AG04449 (cell line): ENCODE measurements at places on chromosomes 3 and 15.

DNA sequence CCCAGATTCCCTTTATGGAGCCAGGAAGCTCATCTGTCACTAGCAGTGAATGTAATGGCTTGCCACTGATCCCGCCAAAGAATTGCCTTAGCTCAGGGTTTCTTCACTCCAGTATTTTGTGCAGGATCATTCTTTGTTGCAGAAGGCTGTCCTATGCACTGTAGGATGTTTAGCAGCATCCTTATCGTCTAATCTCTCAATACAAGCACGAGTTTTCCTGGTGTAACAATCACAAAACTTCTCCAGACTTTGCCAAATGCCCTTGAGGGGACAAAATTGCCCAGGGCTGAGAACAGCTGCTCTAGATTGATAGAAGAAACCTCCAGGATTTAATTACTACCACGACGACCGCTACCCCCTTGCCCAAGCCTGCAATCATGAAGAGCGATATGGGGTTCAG lies 6.8 kb upstream of the SHQ1 start:
- DNase-seq, result no peak

GRCh38 chr3:182027366-182027765 lies 315.6 kb downstream of the SOX2 start:
- no peak for DNase-seq

DNA sequence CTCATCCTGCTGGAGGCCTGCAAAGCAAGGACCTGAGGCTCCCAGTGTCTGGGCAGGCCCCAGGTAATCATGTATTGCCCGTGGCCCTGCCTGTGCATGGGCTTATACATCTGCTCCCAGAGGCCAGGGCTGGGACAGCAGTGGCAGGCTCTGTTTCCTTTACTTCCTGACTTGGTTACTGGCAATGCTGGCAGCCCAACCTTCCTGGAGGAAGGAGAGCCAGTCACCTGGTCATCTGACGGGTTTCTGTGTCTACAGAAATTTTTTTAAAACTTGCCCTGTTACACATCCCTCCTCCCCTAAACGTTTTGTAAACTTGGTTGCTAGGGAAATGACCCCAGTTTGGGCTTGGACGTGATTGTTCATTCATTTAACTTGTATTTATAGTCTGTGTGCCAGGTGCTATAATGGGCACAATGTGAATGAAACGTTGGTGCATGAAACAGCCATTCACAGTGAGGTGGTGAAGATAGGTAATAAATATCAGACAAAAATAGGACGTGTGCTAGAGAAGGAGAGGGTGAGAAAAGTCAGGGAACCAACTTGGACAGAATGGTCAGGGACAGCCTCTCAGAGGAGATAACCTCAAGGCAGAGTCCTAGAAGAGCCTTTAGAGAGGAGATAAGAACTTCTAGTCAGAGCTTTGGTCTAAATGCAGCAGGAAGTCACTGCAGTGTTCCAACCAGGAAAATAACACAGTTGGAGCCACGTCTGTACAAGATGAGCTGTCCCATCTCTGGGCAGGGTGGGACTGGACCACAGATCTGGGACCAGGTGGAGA lies 14.1 kb downstream of the TEX264 start:
- DNase-seq, result no peak

GRCh38 chr3:121979734-121980449 lies 42.2 kb downstream of the ILDR1 start:
- no peak for DNase-seq

- no peak for DNase-seq
Observed at GRCh38 chr15:58314593-58315216, 117.1 kb upstream of the LIPC start.

DNA sequence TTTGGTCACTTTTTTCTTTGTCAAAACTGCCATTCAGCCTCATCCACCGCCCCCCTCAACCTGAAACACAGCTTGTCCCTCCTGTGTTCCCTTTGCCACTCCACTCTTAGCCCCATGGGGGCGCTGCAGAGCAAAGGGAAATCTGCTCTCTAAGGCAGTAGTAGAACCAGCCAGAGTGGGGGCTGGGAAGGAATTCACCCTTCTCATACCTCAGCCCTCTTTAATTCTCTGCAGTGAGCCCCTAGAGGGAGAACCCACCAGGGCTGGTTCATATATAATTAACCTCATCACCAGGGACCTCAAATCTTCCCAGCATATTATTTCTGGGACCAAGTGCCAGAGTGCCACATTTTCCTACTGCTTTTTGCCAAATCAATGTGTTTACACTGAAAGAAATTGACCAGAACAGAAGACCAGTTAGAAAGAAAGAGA lies 2.8 kb upstream of the BCL6 start:
- no peak for DNase-seq

DNA sequence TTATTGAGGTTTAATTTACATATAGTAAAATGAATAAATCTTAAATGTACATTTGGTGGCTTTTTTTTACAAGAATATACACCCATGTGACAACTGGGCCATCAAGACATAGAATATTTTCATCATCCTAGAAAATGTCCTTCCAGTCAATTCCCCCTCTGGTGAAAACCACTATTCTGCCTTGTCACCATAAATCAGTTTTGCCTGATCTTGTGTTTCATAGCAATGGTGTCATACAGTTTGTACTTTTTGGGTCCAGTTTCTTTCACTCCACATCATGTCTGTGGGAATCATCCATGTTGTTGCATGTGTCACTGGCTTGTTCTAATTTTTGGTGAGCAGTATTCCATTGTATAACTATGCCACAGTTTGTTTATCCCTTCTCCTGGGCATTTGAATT lies 133.1 kb downstream of the PDCD6IP start:
- DNase-seq, result no peak

DNA sequence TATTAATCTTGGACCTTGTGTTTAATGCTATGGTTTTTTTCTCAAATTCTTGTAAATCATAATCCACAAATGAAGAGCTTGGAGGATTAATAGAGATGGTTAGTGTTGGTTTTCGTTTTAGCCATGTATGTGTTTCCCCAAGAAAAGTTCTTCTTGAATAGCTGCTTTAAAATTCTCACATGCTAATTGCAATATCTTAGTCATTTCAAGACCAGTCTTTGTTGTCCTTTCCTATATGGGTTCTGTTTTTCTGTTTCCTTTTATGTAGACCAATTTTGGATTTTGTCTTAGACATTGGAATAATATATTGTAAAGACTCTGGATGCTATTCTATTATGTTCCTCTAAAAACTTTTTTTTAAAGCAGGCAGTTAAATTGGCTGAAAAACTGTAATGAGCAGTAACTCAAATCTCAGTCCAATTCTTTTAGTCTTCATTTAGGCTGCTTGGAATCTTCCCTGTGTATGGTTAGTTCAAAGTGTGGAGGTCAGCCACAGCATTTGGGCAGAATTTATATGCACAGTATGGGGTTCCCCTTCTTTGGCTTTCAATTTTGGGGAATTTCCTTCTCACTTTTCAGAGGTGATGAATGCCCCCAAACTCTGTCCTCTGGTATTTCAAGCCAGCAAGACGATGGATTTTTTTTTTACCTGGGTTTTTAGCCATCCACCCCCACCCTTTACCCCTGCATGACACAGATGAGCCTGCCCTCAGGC lies 39.1 kb upstream of the DNAJC13 start:
- DNase-seq, result no peak

GRCh38 chr15:40106203-40107161 lies 2.2 kb downstream of the BMF start:
- no peak for DNase-seq

GRCh38 chr3:152298393-152299248 lies 29.9 kb downstream of the MBNL1 start:
- DNase-seq, result peak; percentile 97

DNA sequence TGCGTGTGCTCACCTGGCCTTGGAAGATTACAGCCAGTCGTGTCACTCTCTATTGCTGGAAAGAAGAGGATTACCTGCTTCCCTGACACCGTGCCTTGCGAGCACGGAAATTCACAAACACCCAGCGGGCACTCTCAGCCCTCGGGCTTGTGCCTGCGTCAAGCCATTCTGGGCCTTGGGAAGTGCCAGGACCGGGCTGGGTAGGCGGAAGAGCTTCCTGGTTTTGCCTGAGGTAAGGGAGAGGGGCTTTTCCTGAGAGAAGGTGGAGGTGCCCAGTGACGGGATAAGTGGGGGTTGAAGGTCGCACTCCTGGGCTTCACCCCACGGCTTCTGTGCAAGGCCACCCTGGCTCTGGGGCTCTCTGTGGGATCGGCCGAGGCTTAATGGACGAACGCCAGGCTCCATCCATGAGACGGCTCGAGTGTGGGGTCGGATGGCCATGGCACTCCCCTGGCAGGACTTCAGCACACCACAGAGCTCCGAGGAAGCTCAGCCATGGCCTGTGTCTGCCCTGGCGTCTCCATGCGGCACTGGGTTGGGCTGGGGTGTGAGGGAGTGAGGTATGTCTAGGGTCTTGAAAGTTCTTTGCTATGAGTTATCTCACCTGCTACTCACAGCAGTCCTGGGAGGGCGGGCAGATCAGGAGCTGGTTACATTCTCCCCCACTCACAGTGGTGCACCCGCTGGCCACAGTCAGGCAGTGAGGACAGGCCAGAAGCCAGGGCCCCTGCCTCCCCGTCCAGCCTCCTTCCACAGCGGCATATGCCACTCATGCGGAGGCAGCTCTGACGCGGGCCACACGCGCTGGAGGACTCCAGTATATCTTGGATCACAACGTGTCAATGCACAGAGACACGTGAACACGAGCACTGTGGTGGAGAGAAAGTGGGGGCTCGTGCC lies 209.0 kb downstream of the XXYLT1 start:
- no peak for DNase-seq

- no peak for DNase-seq
Observed at GRCh38 chr3:46112984-46113383, 85.7 kb upstream of the XCR1 start.

- DNase-seq, result no peak
Observed at GRCh38 chr3:142858043-142858442, 30.8 kb downstream of the PCOLCE2 start.

GRCh38 chr3:9301798-9302197 lies 52.4 kb upstream of the SRGAP3 start:
- no peak for DNase-seq

DNA sequence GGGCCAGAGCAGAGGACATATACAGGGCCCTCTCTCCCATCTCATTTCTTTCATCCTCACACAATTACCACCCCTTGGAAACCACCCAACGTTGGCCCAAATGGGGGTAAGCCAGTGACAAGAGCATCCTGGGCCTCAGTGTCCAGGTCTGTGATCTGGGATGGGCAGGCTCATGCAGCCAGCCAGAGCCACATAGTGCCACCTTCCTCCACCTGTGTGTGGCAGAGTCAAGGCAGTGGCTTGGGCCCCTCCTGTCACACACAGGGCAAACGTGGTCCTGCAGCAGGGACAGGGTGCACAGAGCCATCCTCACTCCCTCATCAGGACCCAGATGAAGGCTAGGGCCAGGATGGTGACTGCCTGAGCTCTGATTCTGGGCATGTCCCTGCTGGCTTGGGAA lies 2.3 kb upstream of the MYL3 start:
- no peak for DNase-seq

DNA sequence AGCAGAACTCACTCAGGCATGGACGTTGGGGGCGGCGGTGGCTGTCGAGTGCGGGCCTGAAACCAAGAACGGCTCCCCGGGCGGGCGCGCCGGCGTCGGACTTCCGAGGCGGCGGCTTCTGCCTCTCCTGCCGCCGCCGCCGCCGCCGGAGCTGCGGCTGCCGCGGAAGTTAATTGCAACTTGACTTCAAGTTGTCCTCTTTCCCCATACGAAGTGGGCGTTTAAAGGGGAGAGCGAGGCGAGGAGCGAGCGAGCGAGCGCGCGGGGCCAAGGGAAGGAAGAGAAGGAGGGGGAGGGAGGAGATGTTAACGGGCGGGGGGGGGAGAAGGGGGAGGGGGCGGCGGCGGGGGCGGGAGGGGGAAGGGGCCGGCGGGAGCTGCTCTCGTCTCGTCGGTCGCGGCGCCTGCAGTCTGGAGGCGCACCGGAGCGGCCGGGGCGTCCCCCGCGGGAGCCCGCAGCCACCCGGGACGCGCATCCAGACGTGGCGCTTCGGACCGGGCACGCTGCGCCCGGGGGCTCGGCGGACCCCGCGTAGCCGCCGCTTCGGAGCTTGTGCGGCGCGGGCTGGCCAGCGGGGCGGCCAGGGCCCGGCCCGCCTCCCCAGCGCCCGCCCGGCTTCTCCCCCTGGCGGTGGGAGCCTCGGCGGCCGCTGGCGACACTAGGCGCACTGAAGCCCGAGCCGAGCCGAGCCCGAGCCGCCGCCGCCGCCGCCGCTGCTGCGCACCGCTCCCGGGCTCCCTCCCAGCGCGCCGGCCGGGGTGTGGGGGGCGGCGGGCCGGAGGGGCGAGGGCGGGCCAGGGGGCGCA lies 19.7 kb upstream of the SATB1 start:
- no peak for DNase-seq

- no peak for DNase-seq
Observed at GRCh38 chr3:55556619-55557537, 69.8 kb upstream of the WNT5A start.

- DNase-seq, result no peak
Observed at GRCh38 chr3:69231929-69232440, 109.6 kb upstream of the LMOD3 start.

GRCh38 chr3:10602271-10602670 lies 96.9 kb upstream of the ATP2B2 start:
- no peak for DNase-seq

DNA sequence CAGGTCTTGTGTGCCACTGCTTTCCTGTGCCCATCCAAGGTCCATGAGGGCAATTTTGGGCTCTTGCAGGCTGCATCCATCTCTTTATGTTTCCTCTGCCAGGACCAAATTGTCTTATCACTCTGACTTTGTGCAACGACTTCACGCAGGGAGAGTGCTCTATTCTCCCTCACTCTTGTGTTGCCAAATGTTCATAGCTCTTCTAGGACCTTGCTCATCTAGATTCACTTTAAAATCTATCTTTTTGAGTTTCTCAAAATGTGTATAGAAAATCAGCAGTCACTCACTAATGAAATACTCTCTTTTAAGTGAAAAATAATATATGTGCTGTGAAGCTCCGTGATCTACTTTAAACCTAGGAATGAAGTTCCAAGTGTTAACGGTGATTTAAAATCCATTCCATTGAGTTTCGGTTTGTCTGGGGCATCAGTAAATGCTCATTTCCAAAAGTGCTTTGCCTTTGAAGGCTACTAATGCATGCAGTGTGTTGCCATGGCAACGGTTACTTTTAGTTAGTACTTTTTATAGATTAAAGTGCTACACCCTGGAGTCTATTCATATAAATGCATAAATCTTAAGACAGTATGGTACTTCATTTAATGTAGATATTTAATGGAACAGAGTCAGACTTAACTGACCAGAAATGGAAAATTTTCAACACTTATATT lies 46.6 kb upstream of the GOLGA8J start:
- DNase-seq, result no peak

DNA sequence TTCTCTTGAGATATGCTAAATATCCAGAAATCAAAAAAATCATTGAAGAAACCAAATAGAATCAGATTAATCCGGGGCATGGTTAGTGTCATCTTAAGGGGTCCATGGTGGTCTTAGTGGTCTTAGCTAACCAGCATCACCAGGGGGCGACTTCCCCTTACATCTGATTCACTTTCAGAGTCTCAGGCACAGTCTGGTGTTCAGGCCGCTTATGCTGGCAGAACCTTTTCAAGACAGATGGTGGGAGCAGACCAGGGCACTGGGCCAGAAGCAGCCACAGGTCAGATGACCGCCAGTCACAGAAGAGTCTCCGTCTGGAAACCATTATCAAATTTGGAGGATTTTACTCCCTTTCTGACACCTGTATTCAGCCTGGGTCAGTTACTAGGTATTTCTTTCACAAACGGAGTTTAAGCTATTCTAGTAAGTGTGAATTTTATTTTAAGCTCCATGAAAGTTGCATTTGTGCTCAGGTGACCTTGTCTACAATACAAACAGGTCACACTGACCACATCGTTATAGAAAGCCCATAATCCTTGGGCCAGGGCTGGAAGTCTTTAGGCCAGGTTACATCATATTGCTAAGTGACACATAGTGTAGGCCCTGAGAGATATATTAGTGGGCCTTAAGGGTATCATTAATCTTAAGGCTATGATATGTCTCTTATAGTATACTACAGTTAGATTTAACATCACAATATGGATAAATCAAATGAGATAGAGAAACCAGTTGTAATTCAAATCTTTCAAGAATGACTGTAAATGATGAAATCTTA lies 365.5 kb downstream of the GBE1 start:
- no peak for DNase-seq
